Left cardiac atrium (tissue), 4 donors: ENCODE measurements at places on chromosomes 12 and 14.

DNA sequence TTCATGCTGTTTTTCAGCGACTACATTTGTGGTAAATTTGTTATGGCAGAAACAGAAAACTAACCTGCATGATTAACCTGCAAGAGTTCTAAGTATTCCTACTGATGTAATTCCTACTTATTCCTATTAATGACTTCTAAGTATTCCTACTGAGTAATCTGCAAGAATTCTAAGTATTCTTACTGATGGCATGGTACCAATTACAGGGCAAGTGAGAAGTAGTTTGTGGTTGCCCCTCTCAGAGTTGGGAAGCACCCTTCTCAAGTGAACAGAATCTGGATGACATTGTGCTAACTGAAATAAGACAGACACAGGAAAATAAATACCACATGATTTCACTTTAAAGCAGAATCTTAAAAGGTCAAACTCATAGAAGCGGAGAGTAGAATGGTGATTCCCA, 100.9 kb upstream of the CPNE8 start:
- no peak for DNase-seq

- no peak for DNase-seq
These were observed 14.9 kb downstream of the DCAF5 start for GRCh38 chr14:69137843-69138535.

DNA sequence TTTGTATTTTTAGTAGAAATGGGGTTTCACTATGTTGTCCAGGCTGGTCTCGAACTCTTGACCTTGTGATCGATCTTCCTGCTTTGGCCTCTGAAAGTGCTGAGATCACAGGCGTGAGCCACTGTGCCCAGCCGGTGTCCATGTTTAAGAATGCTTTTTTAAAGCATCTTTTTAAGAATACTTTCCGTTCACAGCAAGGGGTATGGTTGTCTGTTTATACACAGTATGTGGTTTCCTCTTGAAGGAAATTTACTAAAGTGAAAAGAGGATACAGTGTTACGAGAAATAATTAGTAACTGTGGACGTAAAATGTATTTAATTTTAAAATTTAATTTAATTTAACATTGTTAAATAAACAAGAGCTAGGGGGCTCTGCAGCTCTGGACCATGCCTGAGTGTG, 73.4 kb downstream of the GSC start:
- DNase-seq, result no peak

GRCh38 chr12:79508622-79509021, 182.1 kb downstream of the PAWR start:
- no peak for DNase-seq

- no peak for DNase-seq
These were observed 41.2 kb upstream of the BCL11B start for GRCh38 chr14:99313234-99313633.

GRCh38 chr12:89245090-89245489, 107.2 kb downstream of the DUSP6 start:
- no peak for DNase-seq

- DNase-seq, result no peak
These were observed 79.3 kb upstream of the FZD10 start for GRCh38 chr12:130083002-130083401.

DNA sequence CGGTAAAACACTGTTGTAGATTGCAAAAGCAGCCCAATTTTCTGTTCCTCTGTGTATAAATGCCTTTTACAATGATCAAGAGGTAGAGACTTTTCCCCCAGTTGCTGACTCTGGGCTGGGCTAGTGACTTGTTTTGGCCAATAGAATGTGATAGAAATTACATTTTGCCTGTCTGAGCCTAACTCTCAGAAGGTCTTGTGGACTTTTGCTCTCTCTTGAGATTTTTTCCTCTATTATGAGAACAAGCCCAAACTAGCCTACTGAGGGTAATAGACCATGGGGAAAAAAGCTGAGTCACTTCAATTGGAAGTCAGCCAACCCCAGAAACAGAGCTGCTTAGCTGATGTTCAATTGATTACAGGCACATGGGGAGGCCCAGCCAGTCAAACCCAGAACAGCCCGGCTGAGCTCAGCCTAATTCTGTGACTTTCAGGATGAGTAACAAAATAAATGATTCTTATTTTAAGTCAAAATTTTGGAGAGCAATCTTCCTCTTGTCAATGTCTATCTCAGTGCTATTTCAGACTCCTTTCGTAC, 61.4 kb downstream of the MYF5 start:
- DNase-seq, result peak; percentile 42

DNA sequence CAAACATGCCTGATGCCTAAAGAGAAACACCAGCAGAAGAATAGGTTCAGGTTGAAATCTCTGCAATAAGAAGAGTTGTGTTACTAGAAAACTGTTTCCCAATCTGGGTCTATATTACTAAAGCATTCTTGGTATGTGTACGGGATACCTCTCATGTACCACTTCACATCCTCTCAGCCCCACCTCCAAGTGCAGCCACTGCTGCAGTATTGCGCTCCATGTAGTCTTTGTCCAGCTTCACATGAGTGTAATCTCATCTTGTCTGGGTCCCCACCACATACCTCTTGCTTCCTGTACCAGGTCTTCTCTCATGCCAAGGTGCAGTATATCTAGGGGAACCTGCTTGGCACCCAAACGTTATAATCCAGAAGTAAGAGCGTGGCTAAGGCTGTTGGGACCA, 187.5 kb upstream of the EEA1 start:
- DNase-seq, result no peak

- DNase-seq, result no peak
These were observed 382.6 kb upstream of the DCN start for GRCh38 chr12:91565246-91565645.

- DNase-seq, result no peak
These were observed 603 bp upstream of the LRR1 start for GRCh38 chr14:49598189-49598484.

GRCh38 chr12:3563966-3564365, 73.0 kb downstream of the PRMT8 start:
- DNase-seq, result no peak

DNA sequence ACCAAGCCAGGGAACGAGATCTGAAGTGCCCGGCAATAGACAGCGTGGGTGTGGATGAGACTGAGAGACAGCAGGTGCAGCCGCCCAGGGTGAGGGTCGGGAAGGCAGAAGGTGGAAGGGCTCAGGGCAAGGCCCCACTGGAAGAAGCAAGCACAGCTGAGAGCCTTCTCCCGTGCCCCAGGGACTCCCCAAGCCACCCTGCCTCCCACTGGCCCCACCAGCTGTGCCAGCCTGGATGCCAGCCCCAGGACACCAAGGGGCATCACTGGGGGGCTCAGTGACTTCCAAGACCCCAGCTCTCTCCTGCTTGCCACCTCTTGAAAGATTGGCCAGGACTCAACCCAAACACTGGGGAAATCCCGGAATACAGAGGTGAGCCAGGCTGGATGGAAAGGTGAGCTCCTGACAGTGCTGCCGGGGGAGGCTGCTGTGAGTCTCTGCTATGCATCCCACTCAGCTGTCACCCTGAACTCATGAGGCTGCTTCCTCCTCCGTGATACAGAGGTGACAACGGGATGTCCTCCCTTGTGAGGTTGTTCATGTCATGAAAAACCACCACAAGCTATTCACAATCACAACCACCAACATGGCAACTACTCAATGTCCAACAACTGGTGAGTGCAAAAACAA, 13.8 kb downstream of the TESC start:
- peak; percentile 14 for DNase-seq

DNA sequence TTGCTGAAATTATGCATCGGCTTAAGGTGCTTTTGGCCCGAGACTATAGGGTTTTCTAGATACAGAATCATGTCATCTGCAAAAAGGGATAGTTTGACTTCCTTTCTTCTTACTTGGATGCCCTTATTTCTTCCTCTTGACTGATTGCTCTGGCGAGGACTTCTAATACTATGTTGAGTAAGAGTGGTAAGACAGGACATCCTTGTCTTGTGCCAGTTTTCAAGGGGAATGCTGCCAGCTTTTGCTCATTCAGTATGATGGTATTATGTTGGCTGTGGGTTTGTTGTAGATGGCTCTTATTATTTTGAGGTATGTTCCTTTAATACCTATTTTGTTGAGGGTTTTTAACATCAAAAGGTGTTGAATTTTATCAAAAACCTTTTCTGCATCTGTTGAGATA, 8.3 kb downstream of the BMAL2 start:
- DNase-seq, result no peak

DNA sequence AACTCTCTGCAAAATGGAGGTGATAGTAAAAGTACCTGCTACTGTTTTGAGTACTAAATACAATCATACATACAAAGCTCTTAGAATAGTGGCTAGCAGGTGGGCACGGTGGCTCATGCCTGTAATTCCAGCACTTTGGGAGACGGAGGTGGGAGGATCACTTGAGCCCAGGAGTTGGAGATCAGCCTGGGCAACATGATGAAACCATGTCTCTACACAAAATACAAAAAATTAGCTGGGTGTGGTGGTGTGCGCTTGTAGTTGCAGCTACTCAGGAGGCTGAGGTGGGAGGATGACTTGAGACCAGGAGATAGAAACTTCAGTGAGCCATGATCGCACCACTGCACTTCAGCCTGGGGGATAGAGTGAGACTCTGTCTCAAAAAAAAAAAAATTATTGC, 28.8 kb upstream of the APPL2 start:
- DNase-seq, result no peak

DNA sequence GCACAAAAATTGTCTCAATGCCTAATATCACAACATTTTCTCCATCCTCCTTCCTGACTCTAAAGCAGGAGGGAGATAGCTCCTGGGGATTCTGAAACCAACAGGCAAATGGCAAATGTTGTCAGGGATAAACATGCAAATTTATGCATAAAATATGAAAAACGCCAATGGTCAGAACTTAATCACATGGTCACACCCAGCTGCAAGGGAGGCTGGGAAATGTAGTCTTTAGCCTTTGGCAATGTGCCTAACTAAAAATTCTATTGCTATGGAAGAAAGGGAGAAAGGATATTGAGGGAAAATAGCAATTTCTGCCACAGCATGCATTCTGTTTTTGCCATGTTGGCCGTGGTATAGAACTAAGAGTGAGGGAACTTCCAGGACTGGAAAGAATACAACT, 11.7 kb upstream of the OASL start:
- DNase-seq, result no peak

- DNase-seq, result no peak
These were observed 34.5 kb downstream of the ELK3 start for GRCh38 chr12:96228566-96229248.

- DNase-seq, result peak; percentile 51
These were observed 150.8 kb downstream of the PRKCH start for GRCh38 chr14:61472011-61472672.

GRCh38 chr12:53916788-53917655, 21.6 kb upstream of the HOXC13 start:
- no peak for DNase-seq

GRCh38 chr14:76424359-76424758, 48.4 kb downstream of the ESRRB start:
- no peak for DNase-seq

DNA sequence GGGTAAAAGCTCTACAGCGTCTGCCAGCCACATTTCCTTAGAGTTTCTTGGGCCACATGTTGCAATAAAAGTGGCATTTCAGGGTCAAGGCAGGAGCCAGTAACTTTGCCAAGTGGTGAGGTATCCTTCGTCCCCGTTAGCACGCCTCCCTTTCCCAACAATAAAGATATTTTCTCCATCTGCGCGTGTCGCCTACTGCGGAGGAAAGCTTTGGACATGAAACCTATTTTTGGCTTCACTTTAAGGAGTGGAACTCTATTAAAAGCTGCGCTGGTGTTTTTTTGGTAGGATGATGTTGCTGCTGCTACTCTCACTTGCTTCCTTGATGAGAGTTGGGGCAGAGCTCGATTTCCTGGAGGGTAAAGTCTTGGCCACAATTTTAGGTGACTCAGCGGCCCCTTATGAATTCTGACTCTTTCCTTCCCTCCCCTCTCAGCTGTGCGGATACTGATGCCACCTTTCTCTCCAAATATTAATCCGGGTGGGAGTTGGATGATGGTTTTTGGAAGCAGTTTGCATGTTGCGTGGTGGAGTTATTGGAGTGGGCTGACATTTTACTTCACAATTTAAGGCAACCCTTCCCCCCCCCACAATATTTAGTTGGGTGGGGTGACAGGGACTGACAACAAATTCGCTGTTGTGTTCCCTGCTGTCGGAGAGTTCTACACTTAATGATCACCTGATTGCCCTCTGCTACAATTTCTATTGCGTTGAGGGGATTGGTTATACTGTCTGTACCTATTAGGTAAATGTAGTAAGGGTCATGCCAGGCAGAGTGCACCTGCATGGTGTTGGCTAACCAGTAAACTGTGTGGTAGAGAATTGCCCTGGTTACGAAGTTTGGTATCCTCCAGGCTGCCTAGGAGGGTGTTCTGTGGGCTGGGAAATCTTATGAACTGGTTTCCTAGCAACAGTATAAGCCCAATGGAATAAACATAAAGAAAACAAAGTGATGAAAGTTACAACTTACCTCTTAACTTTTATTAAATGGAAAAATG, 1.1 kb downstream of the CCDC91 start:
- peak; percentile 33 for DNase-seq

DNA sequence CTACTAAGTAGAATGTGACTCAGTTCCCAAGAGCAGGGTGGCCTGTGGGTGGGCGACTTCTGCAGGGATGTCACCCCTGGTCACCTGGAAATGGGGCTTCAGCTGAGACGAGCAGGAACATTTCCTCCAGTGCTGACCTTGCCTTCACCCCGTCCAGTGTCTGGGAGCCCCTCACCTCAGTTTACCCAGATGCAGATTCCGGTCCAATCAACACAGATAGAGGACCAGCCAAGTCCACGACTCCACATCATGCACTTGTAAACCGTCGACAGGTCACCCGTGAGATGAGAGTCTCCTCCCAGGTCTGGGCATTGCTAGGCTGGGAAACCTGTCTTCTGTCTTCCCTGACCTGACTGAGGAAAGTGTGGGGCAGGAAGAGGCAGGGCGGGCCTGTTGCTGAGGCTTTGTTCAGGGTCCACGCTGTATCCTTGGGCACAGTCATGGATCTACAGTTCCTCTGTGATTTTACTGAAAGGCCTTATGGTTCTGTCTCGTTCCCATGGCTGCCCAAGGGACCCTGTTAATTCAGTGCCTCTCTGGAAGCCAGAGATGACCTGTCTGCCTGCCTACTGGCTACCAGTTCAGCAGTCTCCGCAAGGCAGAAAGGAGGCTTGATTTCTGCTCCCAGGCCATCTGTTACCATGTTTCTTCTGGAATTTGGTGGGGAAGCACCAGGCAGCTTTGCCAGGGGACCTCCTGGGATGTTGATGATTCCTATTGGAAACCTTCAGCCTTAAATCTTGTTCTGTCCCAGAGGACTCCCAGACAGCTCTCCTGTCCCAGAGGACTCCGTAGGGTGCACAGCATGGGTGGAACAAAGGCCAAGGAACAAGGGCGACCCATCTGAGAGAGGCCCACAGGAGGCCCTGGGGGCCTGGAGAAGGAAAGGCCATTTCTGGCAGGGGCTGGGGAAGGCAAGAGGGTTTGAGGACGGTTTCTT, 288.5 kb upstream of the RTL1 start:
- no peak for DNase-seq
